ENCODE measurements at places on chromosomes 16 and 17.
A peak's percentile ranks its signal among the peaks of the same experiment; 100 is the strongest.

DNA sequence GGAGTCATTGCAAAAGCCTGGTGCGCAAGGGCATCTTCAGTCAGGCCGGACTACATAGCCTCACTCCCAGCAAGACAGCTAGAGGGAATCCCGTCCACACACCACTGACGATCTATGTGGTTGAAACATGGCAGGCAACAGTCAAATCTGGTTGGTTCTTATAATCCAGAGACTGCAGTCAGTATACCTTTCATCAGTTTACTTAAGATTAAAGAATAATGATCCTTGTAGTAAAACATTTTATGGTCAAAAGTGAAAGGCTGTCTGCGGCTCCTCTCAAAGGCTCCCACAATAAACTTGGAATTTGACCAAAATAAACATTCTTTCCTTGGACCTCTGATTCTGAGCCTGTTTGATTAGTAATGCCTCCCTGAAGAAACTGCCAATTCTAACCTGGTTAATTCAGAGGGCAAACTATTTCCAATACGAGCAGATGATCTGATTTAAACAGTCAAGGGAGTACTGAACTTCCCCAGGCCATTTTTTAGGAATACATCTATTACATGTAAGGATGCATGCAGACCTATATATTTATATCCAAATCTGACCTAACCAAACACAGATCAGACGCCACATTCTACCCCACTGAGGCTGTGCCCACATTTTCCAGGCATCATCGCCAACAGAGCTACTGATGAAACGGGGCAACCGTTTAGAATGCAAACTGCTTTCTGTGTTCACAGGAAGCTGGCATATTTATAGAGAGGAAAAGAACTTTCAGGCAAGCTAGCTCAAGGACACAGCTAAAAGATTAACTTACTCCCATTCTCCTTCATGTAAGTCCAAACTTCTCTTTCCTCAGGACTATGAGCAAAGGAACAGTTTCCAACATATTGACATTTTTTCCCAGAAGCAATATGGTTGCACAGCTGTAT is 15.3 kb upstream of the TXNDC11 start:
- DNase-seq = no peak

- no peak for DNase-seq
Observed at GRCh38 chr17:15453246-15453645, 14.2 kb downstream of the CDRT4 start.

DNA sequence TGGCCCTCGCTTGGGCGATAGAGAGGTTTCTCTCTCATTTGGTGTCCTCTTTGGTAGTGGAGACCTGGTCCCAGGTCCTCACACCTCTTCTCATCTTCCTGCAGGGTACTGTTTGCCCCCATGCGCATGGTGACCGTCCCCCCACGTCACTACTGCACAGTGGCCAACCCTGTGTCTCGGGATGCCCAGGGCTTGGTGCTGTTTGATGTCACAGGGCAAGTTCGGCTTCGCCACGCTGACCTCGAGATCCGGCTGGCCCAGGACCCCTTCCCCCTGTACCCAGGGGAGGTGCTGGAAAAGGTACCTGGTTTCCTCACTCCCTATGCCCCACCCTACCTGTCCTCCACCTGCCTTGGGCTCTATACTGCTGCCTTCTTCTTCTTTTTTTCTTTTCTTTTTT is 10.5 kb downstream of the MVP start:
- no peak for DNase-seq

GRCh38 chr16:86573215-86573614 is 5.1 kb upstream of the FOXL1 start:
- DNase-seq = no peak

DNA sequence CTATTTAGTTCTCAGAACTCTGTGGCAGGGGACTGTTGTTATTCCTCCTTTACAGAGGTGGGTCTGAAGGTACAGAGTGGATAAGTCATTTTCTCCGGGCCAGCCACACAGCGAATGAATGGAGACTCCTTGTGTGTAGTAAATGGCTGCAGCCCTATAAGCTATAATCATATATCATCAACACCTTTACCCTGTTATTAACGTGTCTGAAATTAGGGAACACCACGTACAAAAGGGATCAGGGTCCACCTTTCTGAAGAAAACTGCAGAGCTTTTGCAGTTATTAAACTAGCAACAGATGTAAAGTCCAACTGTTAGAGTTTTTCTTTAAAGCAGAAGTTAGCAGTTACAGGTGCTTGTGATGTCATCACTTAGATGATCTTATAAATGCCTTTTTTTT is 696.7 kb downstream of the MAF start:
- no peak for DNase-seq

DNA sequence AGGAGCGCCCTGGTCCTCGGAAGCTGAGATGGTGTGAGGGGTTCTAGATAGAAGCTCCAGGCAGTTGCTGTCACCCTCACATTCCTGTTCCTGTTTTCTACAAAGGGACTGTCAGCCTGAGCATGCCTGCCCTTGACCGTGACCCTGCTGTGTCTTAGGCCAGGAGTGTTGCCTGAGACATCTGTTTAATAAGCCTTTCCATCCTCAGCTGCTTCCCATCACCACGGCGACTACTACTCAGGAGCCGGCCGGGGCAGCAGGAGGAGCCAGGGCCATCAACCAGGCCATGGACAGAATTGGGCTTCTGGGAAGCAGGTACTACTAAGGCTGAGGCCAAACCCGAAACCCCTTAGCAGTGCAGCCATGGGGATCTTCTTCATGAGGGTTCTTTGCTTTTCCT is 151.4 kb downstream of the KATNIP start:
- DNase-seq = no peak

- DNase-seq = no peak
Observed at GRCh38 chr16:56672761-56673536, 3.3 kb downstream of the MT1H start.

GRCh38 chr17:59007995-59008394 is 98.7 kb downstream of the TRIM37 start:
- no peak for DNase-seq

DNA sequence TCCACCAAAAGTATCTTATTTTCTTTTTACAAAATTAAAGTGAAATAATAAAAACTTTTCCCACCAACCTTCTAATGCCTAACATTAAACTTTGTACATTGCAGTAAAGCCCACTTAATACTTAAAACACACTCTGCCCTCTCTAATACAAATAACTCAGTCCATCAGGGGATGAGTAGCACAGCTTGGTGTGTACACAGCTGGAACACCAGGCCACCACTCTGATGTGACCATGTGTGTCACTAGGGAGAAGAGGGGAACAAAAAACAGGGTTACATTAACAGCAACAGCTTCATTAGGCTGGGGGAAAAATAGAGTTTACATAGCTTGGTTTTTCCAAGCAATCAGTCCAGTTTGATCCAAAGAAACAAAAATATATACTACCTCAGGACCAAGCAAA is 295.0 kb downstream of the CEP112 start:
- no peak for DNase-seq

GRCh38 chr16:80144191-80144590 is 396.6 kb upstream of the DYNLRB2 start:
- no peak for DNase-seq

- DNase-seq = no peak
Observed at GRCh38 chr17:1959871-1960544, 65.1 kb downstream of the RTN4RL1 start.

DNA sequence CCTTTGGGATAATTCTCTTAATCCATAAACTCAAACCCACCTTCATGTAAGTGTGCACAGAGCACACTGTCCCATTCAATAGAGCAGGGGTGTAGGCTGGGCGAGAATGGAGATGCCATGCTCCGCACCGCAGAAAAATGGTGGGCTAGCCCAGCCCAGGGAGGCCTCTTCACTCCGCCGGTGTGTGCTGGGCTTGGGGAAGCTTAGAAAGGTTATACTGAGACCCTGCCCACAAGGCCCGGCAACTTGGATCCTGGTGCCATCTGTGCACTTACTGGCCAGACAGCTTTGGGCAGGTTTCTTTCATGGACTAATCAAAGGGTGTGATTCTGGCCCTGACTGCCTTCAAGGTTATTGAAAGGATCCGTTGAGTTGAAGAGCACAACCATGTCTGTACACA is 3.7 kb upstream of the STAT5A start:
- no peak for DNase-seq

DNA sequence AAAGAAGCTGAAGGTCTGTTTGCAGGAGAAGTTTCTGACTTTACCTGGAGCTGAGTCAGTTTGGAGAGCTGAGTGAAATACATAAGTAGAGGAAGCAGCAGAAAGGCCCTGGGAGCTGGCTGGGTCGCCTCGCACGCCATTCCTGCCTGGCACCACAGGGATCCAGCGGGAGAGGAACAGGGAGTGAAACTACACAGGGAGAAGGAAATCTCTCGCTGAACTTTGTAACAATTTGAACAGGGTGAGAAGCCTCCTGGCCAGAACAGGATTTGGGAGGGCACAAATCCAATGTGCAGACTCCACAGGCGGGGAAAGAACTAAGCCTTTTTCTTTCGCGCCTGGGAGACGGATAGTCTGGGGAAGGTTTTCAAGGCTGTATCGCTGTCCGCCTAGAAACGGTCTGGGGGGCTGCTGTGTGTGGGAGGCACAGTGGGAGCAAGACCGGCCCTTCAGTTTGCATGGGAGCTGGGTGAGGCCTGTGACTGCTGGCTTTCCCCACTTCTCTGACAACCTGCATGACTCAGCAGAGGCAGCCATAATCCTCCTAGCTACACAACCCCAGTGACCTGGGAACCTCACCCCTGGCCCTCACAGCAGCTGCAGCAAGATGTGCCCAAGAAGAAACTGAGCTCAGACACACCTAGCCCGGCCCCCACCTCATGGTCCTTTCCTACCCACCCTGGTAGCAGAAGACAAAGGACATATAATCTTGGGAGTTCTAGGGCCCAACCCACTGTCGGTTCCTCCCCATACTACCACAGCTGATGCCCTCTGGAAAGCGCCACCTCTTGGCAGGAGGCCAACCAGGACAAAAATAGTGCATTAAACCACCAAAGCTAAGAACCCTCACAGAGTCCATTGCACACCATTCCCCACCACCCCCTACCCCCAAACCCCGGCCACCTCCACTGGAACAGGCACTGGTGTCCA is 778.6 kb downstream of the KCNJ2 start:
- DNase-seq = no peak

DNA sequence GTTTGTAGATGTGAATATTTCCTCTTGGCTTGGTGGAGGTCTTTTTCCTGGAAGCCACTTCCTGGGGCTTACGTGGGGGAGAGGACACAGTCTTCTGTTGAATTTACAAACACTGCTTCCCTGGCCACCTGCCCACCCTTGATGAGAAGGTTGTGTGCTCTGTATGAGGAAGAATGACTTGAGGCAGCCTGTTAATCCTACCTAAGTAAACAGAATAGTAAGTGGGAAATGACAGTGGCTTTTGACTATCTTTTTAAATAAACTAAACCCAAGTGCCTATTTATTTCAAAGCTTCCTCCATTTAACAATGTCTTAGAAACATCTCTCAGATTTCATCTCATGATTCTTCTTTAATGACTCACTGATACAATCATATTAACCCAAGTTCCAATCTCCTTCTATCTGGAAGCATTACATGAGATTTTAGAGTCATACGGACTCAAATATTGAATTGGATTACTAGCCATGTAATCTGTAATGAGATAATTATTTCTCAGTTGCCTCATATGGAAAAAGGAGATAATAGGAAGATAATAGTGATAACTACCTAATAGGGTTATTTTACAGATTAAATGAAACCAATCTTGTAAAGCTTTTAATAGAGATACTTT is 96.6 kb upstream of the SMIM36 start:
- no peak for DNase-seq

GRCh38 chr17:69523244-69523861 is 108.9 kb downstream of the MAP2K6 start:
- no peak for DNase-seq

DNA sequence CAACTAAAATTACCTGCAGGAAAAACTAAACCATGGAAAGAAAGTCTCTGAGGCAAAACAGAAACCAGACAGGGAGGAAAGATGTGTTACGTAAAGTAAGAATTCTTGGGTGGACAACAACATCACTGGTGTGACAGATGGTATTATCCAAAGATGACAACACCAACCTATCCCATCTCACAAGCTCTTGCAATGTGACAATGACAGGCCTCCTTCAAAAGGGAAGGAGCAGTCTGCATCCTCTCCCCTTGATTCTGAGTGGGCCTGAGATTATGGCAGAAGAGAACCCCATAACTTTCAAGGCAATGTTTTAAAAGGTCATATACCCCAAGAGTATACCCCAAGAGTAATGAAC is 17.6 kb upstream of the KDM8 start:
- no peak for DNase-seq

DNA sequence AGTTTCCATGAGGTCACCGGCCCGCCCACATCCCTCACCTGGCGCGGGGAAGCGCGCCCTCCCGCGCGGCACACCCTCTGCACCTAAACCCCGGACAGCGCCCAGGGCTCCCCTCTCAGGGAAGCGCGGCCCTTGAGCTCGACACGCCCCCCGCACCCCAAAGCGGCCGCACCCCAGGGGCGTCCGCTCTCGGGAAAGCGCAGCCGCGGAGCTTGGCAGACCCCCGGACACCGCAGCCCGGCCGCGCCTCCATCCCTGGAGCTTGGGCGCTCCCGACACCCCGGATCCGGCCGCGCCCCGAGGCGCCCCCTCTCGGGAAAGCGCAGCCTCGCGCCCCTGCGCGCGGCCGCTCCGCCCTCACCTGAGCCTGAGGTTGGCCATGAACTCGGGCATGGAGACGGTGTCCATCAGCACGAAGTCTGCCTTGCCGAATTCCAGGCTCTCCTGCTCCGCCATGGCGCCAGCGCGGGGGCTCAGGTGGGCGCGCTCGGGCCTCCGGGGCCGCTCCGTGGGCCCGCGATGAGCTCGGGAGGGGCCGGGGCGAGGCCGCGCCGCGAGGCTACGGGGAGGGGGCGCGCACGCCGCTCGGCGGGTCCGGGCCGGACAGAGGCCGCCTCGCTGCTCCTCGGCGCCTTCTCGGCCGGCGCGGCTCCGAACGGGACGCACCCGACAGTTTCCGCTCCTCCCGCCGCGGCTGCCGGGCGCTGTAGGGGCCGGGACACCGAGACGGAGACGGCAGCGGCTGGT is at the start of gene MYO1D:
MYO1D (minus strand) TSS at position 708 of the 747 bp plus-strand sequence; CDS start at position 456, 252 bp downstream.
- DNase-seq = peak; percentile 71

DNA sequence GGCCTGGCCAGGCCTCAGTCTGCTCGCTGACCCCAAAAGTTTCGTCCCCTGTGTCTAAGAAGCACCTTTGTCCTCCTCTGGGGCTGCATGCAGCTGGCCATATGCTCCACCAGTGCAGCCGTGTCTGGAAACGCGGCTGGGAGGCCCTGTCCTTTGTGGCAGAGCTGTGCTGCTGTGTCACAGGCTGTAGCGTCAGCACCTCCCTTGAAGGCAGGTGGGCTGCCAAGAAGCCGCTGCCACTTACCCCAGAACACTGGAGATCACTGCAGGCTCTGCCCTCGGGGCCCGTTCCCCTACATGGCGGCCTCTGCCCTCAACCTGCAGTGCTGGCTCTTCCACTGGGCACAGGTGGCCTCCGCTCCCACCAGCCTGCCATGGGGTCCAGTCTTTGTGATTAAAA is 15.7 kb upstream of the MC1R start:
- DNase-seq = no peak

Data from erythroblast (primary cell).